ENCODE measurements at places on chromosomes 4 and X.

- no peak for DNase-seq
Measured at GRCh38 chr4:144750348-144750747, 104.4 kb downstream of the HHIP start.

GRCh38 chrX:132406106-132406505 lies 82.7 kb downstream of the MBNL3 start:
- no peak for DNase-seq

GRCh38 chrX:459611-460010 lies 72.9 kb upstream of the PPP2R3B start:
- no peak for DNase-seq

DNA sequence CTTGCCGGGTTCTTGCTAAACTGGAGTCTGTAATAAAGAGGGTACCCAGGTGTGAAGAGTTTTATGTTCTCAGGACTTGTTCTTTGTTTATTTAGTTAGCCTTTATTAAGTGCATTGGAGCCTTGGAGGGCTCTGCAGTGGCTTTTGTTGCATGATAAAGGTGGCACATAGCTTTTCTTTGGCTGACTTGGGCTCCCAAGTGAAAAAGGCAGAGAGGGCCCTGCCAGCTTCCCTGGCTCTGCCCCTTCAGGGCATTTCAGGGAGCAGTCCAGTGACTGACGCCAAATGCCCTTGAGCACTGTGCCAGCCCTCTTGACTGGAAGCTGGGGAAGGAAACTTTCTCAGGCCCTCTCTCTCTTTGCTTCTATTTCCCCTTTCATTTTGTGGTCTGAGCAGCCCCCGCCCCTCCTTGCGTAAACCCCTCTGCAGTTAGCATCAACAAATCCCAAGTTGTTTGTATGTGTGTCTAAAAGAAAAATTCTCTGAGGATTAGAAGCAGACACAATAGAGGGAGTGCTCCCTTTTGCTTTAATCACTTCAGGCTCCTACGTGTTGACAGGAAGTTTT lies 152.2 kb downstream of the NHS start:
- DNase-seq = no peak

DNA sequence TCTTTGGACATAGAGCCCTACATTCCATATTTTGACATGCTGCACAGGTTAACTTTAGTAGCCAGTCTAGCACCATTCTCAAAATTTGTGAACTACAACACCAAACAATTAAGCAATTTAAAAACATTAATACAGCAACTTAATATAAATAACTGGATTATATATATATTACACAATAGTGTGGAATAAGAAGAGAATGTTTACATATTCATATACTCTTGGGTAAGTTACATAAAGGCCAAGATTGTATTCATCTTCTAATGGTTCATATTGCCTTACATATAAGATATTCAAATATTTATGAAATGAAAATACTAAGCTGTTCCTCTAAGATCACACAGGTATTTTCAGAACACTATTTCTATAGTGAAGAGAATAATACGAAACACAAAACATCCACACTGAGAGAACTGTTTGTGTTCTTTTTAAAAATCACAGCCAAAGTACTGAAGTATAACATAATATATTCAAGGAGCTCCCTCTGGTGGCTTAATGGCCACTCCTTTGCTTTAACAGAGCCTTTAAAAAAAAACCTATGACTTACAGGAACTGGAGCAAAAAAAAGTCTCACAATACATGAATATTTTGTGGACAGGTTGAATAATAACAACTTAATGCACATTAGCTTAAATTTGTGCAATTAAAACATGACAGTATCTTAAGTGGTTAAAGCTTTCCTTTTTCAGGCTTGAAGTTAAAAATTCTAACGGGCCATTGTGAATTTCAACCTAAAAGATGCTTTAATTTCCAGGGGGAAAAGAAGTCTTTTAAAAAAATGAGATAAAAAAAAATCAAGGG lies 46.2 kb downstream of the NEK1 start:
- DNase-seq = no peak

DNA sequence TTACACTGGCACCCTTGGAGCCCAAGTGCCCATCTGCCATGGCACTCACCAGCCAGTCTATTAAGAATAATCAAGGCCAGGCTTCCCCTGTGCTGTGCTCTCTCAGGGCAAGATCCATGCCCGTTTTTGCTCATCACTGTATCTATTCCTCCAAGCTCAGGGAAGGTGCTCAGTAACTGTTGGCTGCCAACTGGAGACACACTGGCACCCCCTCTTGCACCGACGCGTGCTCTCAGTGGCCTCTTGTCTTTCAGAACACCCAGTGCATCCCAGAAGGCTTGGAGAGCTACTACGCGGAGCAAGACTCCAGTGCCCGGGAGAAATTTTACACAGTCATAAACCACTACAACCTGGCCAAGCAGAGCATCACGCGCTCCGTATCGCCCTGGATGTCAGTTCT lies 30.1 kb downstream of the NSG1 start:
- DNase-seq = no peak

DNA sequence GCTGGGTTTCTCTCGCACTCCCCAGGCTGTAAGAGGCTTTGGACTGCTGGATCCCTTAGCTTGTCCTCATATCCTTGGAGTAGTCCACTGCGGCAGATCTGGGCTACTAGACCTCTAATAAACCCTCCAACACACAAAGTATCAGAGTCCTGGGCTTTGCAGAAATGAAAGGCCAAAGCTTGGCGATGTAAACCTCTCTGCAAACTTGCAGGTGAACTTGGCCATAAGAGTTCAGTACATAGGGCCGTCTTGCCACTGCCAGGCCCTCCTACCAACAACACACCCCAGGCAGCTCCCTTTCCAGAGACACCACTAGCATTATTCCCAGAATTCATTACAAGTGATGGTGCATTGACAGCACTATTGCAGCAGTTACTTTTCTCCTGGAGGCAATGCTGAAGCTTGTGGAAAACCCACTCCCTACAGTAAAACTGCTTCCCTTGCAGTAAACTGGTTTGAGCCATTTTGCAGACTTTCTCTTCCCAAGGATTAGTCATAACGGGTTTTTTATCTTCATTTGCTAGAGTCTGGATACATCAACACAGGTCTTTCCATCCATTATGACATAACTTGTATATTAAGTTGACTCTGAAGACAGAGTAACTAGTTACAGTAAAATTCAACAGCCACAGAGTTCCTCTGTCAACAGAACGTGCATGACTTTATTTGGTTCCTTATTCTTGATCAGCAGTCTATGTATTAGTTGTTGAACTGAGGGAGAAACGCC lies 2.4 kb downstream of the ANKRD50 start:
- no peak for DNase-seq

GRCh38 chrX:45778616-45779015 lies 577.9 kb upstream of the DIPK2B start:
- DNase-seq = no peak
